ENCODE measurements at places on chromosomes 16 and 17.

- no peak for DNase-seq
These were observed 1.2 kb upstream of the C17orf99 start for GRCh38 chr17:78144736-78145641.

GRCh38 chr17:79561486-79562133, 49.2 kb downstream of the RBFOX3 start:
- DNase-seq: no peak

DNA sequence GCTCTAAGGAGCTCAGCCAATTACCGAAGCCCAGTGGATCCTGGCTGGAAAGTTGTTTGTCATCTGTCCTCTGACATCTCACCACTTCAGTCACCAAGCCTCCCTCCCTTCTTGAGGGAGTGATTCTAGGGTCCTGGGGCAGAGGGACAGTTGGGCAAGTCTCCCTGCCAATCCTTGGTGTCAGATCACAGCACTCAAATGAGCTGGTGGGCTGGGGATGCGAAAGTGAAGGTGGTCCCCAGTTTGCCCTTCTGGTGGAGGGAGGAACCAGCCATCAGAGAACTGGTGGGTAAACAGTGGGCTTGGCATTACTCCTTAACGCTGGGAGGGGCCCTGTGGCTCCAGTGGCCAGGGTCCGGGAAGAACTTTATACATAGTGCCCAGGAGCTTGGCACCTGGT, 4.4 kb upstream of the CALB2 start:
- no peak for DNase-seq

GRCh38 chr17:77318021-77318420, 177.3 kb downstream of the SEC14L1 start:
- DNase-seq: no peak

DNA sequence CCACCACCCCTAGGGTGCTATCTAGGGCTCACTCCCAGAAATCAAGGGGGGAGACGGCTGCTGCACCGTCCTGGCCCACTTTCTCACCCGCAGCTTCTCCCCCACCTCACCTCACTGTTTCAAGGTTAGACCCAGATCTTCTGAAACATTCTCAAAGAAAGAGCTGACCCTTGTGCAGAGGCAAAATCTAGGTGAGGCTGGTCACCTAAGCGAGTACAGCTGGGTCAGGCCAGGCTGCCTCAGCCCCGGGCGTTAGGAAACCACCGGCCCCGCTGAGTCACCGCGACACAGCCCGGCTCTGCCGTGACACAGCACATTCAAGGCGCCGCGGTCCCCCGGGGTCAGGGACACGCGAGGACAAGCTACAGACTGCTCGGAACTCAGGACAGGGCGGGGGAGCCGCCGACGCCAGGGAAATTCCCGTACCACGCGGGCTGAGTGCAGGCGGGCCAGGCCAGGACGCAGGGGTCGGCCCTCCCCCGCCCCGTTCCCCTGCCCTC, 27.1 kb downstream of the GNPTG start:
- peak; percentile 17 for DNase-seq

DNA sequence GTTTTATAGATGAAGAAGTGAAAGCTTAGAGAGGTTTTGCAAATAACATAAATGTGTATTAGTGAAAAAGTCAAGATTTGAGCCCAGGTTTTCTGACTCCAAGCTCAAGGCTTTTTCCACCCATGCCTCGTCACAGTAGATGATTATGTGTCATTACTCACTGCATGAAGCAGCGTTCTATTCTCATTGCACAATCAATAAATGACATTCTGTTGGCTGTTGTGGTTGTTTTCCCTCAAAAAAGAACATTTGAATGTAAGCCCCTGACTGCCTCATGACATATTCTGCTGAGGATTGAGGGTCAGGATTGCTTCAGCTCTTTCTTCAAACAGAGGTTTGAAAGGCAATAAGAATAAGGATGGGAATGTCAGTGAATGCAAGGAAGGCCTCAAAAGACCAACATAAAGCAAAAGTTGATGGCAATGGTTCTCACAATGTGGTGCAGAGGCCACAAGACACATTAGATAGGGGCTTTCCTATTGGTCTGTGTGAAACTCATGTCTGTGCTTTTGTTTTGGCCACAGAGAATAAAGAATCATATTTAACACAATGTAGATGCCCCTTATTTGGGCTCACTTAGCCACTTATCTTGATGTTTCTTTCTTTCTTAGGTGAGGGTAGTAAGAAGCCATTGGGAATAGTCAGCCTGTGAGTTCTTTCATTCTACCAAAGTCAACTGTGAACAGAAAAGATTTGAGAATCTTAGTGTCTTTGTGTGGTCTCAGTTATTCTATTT, 5.4 kb upstream of the MMD start:
- no peak for DNase-seq

DNA sequence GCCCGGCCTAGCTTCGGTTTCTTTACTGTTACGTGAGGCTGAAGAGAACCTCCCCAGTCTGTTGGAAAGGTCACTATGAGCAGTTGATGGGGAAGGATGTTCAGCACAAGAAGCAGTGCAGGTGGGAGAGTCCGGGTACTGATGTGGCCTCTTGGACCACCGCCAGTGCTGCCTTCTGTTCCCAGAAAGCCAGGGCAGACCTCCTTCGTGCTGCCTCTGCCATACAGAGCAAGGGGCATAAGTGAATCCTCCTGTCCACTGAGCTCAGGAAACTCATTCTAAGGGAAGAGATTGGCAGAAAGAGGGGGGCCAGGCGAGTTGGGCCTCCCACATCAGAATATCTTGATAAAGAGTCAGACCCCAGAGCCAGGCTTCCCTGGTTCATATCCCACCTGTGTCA, 3.7 kb downstream of the PPP4C start:
- DNase-seq: no peak

GRCh38 chr17:44848961-44849489, 1.3 kb downstream of the HIGD1B start:
- no peak for DNase-seq

DNA sequence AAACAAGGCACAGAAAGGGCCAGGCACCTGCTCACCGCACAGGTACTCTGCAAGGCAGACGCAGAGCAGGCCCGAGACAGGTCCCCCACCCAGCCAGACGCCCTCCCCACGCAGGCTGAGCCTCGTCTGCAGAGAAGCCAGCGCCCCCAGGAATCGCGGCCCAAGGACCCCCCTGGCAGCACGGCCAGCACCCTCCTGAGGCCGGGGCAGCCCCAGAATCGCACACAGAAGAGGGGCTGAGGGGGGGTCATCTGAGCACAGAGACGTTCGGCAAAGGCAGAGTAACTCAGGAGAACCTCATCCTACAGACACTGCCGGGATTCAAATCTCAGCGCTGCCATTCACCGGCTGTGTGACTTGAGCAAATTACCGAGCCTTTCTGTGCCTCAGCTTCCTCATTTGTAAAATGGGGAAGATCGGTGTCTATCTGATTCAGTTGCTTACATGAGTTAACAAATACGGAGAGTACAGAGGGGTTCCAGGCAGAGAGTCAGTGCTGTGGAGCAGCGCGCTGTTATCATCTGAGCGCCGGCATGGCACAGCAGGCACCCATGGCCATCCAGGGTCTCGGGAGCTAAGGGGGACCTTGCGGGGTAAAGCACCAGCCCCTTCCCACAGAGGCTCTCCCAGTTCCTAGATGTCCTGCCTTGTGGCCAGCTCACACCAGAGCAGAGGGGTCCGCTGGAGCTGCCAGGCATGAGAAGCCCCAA, 10.4 kb downstream of the EMC6 start:
- no peak for DNase-seq

DNA sequence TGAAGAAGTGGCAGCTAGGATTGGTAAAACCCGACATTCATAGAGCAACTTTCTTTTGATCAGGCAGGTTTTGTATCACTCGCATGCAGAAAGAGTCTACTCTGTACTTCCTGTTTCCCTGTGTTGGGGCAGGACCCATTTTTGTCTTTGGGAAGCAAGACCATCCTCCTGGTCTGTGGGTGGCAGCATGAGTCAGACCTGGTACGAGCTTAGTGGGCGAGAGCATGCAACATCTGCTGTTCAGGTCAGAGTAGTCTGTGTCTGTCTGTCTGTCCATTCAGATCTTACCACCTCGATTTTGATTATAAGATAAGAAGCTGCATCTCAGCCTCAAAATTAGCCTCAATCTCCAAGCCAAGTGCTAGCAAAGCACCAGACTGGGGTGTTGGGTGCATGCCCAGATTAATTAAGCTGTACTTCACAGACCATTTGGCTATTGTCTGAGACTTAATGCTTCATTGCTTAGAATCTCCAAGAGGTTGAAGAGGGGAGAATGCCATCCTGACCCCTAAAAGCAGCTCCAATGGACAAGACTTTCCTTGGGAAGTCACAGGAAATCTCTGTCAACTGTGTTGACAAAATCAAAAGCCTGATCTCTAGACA, 110.9 kb downstream of the XYLT1 start:
- DNase-seq: no peak

- DNase-seq: no peak
These were observed at the start of gene USP22 for GRCh38 chr17:21042458-21043295. USP22 (minus strand) TSS chr17:21043011; CDS start chr17:21042835, 176 bp downstream.

GRCh38 chr16:58375386-58375785, 16.9 kb upstream of the GINS3 start:
- DNase-seq: no peak
